ENCODE measurements at places on chromosomes 6 and 20. TPM values are rescaled to one million over a fixed set of nuclear protein-coding genes. Genes with fewer than 3 reads are reported as not detected.
A peak's percentile ranks its signal among the peaks of the same experiment; 100 is the strongest.

DNA sequence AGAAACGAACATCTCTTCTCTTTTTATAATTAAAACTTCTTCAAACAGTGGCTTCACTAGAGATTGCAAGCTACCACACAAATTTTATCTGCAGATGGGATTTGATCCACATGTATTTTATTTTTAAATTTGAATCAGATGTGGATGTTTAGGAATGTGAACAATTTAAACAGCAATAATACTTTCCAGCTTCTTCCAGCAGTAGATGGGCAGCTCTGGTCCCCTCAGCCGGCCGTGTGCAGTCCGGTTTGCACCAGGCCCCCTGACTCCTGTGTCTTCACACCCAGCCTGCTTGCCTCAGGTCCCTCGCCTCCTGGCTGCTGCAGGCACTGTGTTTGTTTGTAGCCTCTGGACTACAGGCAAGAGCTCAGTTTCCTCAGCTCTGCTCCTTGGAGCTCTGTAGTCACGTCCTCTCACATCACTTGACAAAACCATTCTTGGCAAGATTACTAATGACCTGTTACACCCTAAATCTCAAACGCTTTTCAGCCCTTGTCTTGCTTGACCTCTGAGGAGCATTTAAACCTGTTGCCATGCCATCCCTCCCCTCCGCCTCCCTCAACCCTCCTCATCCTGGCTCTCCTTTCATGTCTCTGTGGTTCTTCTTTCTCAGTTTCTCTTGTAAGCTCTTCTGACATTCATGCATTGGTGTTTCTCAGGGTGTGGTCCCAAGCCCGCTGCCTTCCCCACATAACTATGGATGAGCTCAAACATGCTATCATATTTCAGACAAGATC lies 13.2 kb upstream of the ZBTB24 start:
- H3K4me1 ChIP-seq: no peaks in the 10 kb centered on the region
- H3K4me3 ChIP-seq: no peak overlapping the region
- H3K27me3 ChIP-seq: peaks cover 31% of the 10 kb centered on the region
- H3K36me3 ChIP-seq: no peaks in the 10 kb centered on the region
- DNase-seq: no peak

GRCh38 chr6:90940812-90941481 lies 354.1 kb upstream of the MAP3K7 start:
- no peaks in the 10 kb centered on the region for H3K27me3 ChIP-seq
- no peaks in the 10 kb centered on the region for H3K4me1 ChIP-seq
- no peaks in the 10 kb centered on the region for H3K36me3 ChIP-seq

GRCh38 chr6:146949425-146949824 lies 254.8 kb upstream of the STXBP5 start:
- H3K4me3 ChIP-seq: no peak overlapping the region
- peak overlapping the region; percentile 29 for H3K27ac ChIP-seq
- no peaks in the 10 kb centered on the region for H3K27me3 ChIP-seq
- H3K4me1 ChIP-seq: peaks cover 6% of the 10 kb centered on the region
- H3K36me3 ChIP-seq: no peaks in the 10 kb centered on the region

GRCh38 chr6:90445533-90446108 lies 141.3 kb downstream of the MAP3K7 start:
- no peaks in the 10 kb centered on the region for H3K4me1 ChIP-seq
- no peak overlapping the region for H3K27ac ChIP-seq
- no peak for DNase-seq
- no peaks in the 10 kb centered on the region for H3K36me3 ChIP-seq

Gene GCM1
- not detected for total RNA-seq

Gene BPIFB4
- total RNA-seq: not detected

DNA sequence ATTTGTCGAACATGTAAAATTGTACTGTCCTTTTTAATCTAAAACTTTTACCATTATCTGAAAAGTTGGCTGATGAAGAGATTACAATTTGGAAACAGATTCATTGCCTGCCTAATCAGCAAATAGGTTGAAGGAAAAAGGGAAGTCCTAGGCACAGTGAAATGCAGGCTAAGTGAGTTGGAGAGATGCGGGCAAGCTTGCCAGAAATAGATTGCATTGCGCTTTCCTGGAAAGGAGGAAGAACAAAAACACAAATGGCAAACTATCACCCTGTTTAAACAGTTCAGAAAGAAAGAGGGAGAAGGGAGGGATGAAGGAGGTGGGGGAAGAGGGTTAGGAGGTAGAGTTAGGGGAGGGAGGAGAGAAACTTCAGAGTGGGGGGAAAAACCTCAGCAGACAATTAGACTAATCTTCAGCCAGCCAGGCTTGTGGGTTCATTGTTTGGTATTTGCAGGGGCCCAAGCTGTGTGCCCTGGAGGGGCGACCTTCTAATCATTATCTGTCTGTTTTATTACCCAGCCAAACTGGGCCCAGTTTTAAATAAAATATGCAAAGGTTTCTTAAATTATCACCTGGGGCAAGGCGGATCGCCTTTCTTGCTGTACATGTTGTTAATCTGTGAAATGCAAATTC lies 465.2 kb downstream of the TFAP2B start:
- no peak for DNase-seq
- no peaks in the 10 kb centered on the region for H3K4me1 ChIP-seq
- H3K36me3 ChIP-seq: no peaks in the 10 kb centered on the region
- no peaks in the 10 kb centered on the region for H3K27me3 ChIP-seq
- no peak overlapping the region for H3K27ac ChIP-seq

GRCh38 chr6:100504786-100505737 lies 40.3 kb upstream of the SIM1 start:
- H3K4me1 ChIP-seq: peaks cover 7% of the 10 kb centered on the region
- no peaks in the 10 kb centered on the region for H3K27me3 ChIP-seq
- H3K27ac ChIP-seq: peak overlapping the region; percentile 45
- no peaks in the 10 kb centered on the region for H3K36me3 ChIP-seq
- peak; percentile 36 for DNase-seq

- no peak overlapping the region for H3K4me3 ChIP-seq
- no peaks in the 10 kb centered on the region for H3K27me3 ChIP-seq
- no peak for DNase-seq
- H3K36me3 ChIP-seq: no peaks in the 10 kb centered on the region
- H3K27ac ChIP-seq: no peak overlapping the region
These were observed 114.1 kb downstream of the CD83 start for GRCh38 chr6:14231501-14232280.

GRCh38 chr6:138970159-138970558 lies 17.9 kb downstream of the REPS1 start:
- no peak for DNase-seq
- H3K36me3 ChIP-seq: no peaks in the 10 kb centered on the region
- H3K4me1 ChIP-seq: peaks cover 16% of the 10 kb centered on the region
- H3K27ac ChIP-seq: no peak overlapping the region
- H3K4me3 ChIP-seq: no peak overlapping the region

Gene GTSF1L
- total RNA-seq: not detected

GRCh38 chr20:51789434-51789833 lies 12.9 kb downstream of the SALL4 start:
- H3K4me3 ChIP-seq: no peak overlapping the region
- no peak for DNase-seq
- no peaks in the 10 kb centered on the region for H3K36me3 ChIP-seq
- H3K27ac ChIP-seq: no peak overlapping the region

Gene COX4I2
- total RNA-seq: not detected

DNA sequence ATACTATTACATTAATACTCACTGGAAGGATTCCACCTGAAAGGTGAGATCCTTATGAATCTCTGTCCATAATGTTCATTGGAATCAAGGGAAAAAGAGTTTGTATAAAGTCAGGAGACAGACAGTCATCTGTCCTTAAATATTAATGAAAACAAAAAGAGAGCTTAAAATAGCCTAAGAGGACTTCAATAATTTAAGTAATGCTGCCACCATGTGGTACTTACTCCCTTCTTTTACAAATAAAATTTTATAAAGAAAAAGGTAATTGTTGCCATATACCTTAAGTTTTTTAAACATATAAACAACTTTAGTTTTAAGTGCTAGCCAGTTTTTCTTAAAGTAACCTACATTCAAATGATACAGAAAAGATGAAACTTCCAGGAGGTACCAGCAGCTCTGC lies 5.1 kb downstream of the BLOC1S5 start:
- no peak overlapping the region for H3K4me3 ChIP-seq
- H3K4me1 ChIP-seq: peaks cover 10% of the 10 kb centered on the region
- no peaks in the 10 kb centered on the region for H3K27me3 ChIP-seq
- no peak overlapping the region for H3K27ac ChIP-seq
- DNase-seq: no peak
- H3K36me3 ChIP-seq: peaks cover 7% of the 10 kb centered on the region

Gene PTPRT
- total RNA-seq: not detected

- H3K4me1 ChIP-seq: no peaks in the 10 kb centered on the region
- peaks cover 4% of the 10 kb centered on the region for H3K27me3 ChIP-seq
- DNase-seq: no peak
- H3K4me3 ChIP-seq: no peak overlapping the region
- no peak overlapping the region for H3K27ac ChIP-seq
- H3K36me3 ChIP-seq: no peaks in the 10 kb centered on the region
These were observed 149.6 kb downstream of the BACH2 start for GRCh38 chr6:90146921-90147649.

GRCh38 chr6:146910611-146911010 lies 293.6 kb upstream of the STXBP5 start:
- no peak overlapping the region for H3K4me3 ChIP-seq
- peak overlapping the region; percentile 99 for H3K27ac ChIP-seq
- H3K27me3 ChIP-seq: no peaks in the 10 kb centered on the region
- H3K36me3 ChIP-seq: no peaks in the 10 kb centered on the region
- DNase-seq: no peak
- peaks cover 48% of the 10 kb centered on the region for H3K4me1 ChIP-seq

DNA sequence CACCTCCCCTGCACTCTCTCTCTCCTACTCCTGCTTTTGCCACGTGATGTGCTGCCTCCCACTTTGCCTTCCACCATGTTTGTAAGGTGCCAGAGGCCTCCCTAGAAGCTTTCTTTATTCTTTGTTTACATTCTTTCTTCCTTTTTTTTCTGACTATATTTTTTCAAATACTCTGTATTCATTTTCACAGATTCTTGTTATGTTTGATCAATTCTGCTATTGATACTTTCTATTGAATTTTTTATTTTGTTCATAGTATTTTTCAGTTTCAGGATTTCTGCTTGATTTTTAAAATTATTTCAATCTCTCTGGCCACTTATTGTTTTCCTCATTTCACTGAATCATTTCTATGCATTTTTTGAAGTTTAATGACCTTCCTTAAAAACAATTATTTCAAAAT lies 801.8 kb downstream of the GRIK2 start:
- no peaks in the 10 kb centered on the region for H3K27me3 ChIP-seq
- H3K36me3 ChIP-seq: no peaks in the 10 kb centered on the region
- H3K4me3 ChIP-seq: no peak overlapping the region
- DNase-seq: no peak

Gene GLP1R
- not detected for total RNA-seq

Gene SPAG4
- 17.6 TPM for total RNA-seq

GRCh38 chr6:149224399-149224798 lies 93.1 kb upstream of the TAB2 start:
- H3K27me3 ChIP-seq: no peaks in the 10 kb centered on the region
- no peaks in the 10 kb centered on the region for H3K36me3 ChIP-seq
- DNase-seq: no peak
- H3K27ac ChIP-seq: no peak overlapping the region
- H3K4me1 ChIP-seq: no peaks in the 10 kb centered on the region

DNA sequence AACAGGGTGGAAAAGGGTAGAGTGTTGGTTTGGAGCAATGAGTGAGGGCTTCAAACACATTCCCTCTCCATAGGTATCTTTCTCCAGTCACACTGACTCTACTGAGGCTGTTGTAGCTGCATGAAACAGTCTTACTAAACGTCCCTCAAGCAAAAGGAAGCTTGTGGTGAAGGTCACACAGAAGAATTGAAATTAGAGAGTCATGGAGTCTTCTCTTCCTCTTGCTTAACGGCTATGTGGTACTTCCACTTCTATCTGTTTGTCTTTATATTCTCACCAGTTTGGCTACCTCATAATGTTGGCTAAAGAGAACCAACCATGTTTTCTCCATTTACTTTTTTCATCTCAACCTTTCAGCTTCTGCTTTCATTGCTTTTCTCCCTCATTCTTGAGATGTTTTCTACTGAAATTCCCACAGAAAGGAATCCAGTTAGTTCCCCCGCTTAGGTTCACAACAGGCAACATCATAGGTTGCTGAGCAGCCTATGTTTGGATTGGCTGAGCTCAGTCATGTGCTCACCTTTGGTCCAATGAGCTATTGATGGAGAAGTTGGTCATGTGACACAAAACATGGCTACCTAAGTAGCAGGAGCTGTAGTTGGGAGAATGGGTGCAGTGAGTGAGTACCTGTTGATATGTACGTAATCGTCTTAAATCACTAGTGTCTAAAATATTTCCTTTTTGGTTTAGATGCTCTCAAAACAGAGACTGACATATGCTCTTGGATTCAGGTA lies 99.8 kb downstream of the SNAP25 start:
- DNase-seq: no peak
- H3K4me3 ChIP-seq: no peak overlapping the region
- H3K27me3 ChIP-seq: no peaks in the 10 kb centered on the region
- H3K4me1 ChIP-seq: no peaks in the 10 kb centered on the region
- no peaks in the 10 kb centered on the region for H3K36me3 ChIP-seq

GRCh38 chr6:158266131-158266530 lies 46.1 kb upstream of the TULP4 start:
- no peak for DNase-seq
- no peaks in the 10 kb centered on the region for H3K27me3 ChIP-seq
- H3K27ac ChIP-seq: no peak overlapping the region
- no peaks in the 10 kb centered on the region for H3K36me3 ChIP-seq

GRCh38 chr6:96939007-96939805 lies 14.7 kb downstream of the KLHL32 start:
- no peaks in the 10 kb centered on the region for H3K36me3 ChIP-seq
- H3K4me1 ChIP-seq: no peaks in the 10 kb centered on the region
- H3K4me3 ChIP-seq: no peak overlapping the region
- peaks cover under 1% of the 10 kb centered on the region for H3K27me3 ChIP-seq
- peak; percentile 39 for DNase-seq
- H3K27ac ChIP-seq: no peak overlapping the region

Gene RUNX2
- 7.0 TPM for total RNA-seq

GRCh38 chr20:25238319-25239037 lies 9.4 kb upstream of the PYGB start:
- H3K36me3 ChIP-seq: no peaks in the 10 kb centered on the region
- no peaks in the 10 kb centered on the region for H3K27me3 ChIP-seq

DNA sequence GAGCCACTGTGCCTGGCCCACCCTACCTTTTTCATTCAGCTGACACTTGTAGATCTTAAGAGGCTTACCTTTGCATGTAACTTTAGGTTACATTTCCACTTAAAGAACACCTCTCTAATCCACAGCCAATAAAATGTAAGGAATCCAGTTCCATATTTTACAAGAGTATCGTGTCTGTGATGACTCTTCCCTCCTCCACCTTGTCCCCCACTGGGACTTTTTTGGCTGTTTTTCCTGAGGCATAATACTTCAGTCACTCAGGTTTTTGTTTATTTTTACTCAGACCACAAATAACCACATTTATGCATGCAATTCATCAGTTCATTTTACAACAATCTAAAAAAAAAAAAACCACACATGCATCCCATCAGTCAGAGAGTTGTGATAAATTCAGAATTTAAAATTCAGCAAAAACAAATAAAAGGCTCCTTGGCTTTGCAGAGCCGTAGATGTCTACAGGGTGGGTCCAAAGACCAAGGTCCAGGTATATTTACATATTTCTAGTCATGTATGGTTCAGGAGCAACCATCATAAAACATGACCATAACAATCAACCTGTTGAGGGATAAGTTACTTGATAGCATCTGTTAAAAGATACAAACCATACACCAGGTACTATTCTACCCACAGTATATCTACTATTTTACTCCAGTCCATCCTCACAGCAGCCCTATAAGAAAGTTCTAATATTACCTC lies 9.9 kb downstream of the ATXN1 start:
- no peak for DNase-seq
- H3K4me1 ChIP-seq: peaks cover 91% of the 10 kb centered on the region
- H3K4me3 ChIP-seq: no peak overlapping the region
- peak overlapping the region; percentile 93 for H3K27ac ChIP-seq
- H3K36me3 ChIP-seq: peaks cover 6% of the 10 kb centered on the region
- H3K27me3 ChIP-seq: no peaks in the 10 kb centered on the region
